ENCODE measurements at places on chromosomes 5 and 9.

DNA sequence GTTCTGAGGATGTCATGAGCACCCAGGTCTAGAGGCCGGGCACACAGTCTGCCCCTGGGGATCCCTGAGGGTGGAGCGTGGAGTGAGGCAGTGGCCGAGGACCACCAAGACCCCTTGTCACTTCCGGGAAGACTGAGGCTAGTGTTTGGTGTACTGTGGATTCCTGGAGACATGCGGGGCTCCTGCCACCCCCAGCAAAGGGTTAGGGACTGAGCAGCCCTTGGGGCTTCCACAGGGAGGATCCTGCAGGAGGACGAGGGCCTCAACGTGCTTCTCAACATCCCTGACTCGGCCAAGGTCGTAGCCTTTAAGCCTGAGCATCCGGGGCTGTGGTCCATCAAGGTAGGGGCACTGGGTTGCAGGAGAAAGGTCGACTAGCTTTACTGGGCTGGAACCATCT is 29.9 kb downstream of the HMCN2 start:
- DNase-seq = no peak

- DNase-seq = no peak
These were observed 68.6 kb upstream of the DPYSL3 start for GRCh38 chr5:147578228-147579024.

GRCh38 chr9:127865645-127866464 is 11.4 kb upstream of the ENG start:
- DNase-seq = peak; percentile 20

- DNase-seq = no peak
These were observed 376.9 kb downstream of the DTWD2 start for GRCh38 chr5:118611332-118611945.

- no peak for DNase-seq
These were observed 218.6 kb downstream of the SNX18 start for GRCh38 chr5:54736003-54736797.

All from stimulated activated CD4-positive, alpha-beta T cell treated with anti-CD3 and anti-CD28 coated beads, TNF-alpha, amount 100 ng/mL, for 48 hours (primary cell).